ENCODE measurements at places on chromosomes 1 and 21.
A peak's percentile ranks its signal among the peaks of the same experiment; 100 is the strongest.

GRCh38 chr1:172004671-172005070 is 163.4 kb downstream of the DNM3 start:
- no peak for ATAC-seq

GRCh38 chr1:44484155-44484688 is 79.2 kb downstream of the RNF220 start:
- no peak for ATAC-seq

DNA sequence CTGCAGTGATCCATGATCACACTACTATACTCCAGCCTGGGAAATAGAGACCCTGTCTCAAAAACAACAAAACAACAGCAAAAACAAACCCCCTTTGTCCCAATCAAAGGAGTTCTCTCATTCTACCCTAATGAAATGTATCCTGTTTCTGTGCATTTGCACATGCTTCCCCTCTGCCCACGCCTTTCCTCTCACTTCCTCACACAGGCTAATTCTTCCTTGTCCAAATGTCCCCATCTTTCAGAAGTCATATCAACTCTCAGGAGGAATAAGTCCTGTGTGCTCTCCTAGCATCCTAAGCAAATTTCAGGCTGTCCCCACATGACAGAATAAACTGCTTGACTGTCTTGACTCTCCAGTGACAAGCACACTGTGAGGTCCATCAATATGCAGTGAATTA is 8.1 kb upstream of the ATP1B1 start:
- no peak for ATAC-seq

DNA sequence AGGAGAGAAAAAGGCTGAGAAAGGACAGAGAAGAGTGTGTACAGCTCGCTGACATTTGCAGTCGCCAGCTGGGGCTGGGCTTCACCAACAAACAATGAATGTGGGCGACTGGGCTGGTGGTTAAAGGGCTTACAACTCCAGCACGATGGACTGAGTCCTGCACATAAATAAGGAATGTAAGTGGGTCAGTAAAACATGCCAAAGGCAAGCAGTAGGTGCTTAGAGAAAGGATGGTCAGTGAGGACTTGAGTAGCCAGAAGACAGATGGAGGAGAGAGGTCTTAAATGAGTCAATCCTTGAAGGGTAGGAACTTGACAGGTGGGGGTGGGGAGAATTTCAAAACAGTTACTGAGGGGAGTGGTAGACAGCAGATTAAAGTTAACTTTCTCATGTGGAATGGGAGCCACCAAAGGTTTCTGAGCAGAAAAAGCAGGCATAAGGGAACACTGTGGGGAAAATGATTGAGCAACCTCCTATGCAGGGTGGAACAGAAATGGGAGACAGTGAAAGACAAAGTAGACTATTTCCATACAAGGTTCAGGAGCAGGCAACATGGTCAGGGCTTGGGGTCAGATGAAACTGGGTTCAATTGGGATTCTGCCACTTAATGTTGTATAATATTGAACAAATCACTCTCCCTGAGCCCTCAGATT is 37.4 kb downstream of the GADD45A start:
- no peak for ATAC-seq

GRCh38 chr1:109717729-109718128 is 5.7 kb downstream of the GSTM5 start:
- no peak for ATAC-seq

GRCh38 chr1:66418021-66418420 is 115.9 kb upstream of the SGIP1 start:
- ATAC-seq = no peak

GRCh38 chr1:205827623-205828022 is 14.6 kb upstream of the SLC41A1 start:
- no peak for ATAC-seq

- no peak for ATAC-seq
Measured at GRCh38 chr1:168605443-168605842, 29.0 kb downstream of the XCL1 start.

GRCh38 chr1:213060836-213061235 is 9.8 kb downstream of the RPS6KC1 start:
- ATAC-seq = no peak

DNA sequence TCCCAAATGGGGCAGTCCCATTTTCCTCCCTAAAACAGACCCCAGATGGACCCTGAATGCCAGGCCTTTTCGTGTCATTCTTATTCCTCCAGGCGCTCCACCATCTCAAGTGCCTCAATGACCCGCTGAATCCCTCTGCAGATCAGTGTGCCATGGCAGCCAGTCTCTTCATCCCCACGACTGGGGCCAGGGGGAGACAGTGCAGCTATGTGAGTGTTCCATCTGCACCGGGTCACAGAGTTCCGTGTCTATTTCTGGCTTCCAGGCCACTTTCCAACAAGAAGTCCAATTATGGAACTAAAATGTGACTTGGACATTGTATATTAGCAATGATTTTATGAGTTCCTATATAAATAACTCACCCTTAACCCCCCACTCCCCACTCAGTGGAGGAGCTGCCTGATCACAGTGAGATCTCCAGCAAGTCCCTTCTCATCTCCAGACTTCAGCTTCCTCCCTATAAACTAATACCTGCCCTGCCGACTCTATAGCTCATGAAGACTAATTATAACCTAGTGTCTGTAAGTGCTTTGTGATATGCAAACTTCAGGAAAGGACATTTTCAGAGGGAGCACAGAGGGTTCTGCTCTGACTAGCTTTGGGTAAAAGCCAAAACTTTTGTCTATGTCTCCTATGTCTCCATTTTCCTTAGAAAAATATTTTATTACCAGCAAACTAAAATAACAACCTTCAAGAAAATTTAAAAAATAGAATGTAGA is 56.3 kb upstream of the NFASC start:
- ATAC-seq = no peak

- no peak for ATAC-seq
Measured at GRCh38 chr1:213572912-213573647, 414.7 kb upstream of the PROX1 start.

- ATAC-seq = no peak
Measured at GRCh38 chr1:232438476-232438875, 191.5 kb downstream of the SIPA1L2 start.

DNA sequence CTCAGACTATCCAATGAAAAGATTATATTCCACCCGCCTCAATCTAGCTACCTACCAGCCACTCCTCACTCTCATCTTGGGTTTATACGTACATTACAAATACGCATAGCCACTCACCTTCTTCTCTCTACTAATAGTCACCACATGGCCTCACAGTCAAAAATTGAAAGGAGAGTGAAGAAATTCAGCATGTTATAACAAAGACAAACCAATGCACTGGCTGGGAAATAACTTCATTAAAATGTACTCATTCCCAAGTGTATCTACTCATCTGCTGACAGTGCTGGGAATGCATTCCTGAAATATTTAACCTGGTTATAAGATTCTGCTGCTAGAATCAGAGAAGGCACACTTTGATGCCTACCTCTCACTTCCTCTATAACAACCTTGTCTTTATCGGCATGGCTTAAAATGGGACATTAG is 6.5 kb downstream of the ZNF644 start:
- no peak for ATAC-seq

DNA sequence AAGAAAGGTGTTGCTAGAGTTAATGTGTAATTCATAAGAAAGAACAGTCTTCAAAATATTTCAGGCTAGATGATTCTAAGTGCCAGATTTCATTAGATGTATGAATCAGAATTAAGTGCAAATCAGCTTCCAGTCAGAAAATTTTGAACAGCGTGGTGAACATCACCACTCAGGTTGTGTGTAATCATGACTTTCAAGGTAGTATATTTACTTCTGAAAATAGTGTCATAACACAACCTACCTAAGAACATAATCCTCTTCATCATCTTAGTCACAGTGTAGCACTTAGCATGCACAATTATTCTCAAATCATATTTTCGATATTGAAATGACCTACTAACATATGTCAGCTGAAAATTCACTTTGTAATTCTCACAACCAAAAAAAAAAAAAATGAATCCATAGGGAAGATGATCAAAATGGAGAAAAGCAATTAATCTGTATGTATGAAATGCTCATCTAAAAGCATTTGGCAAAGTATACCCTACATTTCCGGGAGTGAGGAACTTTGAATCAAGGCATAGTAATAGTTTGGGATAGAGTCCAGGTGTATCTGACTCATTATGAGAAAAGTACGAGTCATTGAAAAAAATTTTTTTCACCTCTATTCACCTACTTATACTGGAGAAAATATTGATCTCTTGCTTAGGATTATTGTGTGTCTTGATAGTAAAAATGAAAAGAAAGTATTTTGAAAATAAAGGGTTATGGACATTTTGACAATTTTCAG is 221.8 kb upstream of the CHRM3 start:
- ATAC-seq = no peak

GRCh38 chr1:161962091-161962887 is 61.4 kb downstream of the OLFML2B start:
- peak; percentile 88 for ATAC-seq

GRCh38 chr1:232346844-232347243 is 283.1 kb downstream of the SIPA1L2 start:
- no peak for ATAC-seq

DNA sequence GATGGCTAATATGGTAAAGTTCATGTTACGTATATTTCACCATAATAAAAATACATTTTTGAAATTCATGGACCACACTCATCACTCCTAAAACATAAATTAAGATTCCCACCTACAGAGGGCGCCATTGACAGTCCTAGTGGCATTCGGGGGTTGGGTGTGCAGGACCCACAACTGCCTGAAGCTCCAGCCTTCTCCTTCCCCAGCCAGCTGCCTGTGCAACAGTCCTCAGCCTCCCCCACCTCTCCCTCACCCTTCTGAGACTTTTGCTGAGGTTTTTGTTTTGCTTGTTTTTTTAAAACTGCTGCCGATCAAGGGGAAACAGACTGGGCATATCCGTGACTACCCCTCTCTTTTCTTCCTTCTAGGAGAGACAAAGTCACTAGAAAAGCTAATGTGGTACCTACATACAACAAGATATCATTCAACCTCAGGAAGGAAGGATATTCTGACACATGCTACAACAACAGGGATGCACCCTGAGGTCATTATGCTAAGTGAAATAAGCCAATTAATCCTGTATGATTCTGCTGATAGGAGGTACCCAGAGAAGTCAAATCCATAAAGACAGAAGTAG is 9.2 kb upstream of the EVA1C start:
- ATAC-seq = no peak

DNA sequence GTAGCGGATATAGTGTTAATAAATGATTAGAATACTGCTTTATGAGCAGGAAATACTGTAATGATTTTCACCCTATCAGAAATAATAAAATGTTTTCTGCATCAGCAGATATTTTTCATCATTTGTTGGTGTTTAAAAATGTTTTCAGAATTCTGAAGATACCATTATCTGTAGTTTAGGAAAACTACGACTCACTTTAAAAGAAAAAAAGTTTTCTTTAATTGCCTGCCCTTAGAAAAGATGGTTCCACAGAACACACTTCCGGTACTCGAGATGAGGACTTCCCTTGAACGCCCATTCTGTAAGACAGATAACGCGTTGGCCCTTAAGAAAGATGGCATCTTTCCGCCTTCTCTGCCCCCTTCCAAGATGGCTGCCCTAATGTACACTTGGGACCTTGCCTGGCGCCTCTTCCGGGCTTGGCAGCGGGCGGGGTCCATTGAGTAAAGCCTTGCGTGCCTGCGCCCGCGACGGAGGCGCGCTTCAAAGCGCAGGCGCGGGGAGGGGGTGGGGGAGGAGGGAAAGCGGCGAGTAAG is at the start of gene SZRD1:
SZRD1 (plus strand) TSS at position 521 of the 536 bp plus-strand sequence. CDS start 16 bp downstream, outside the sequence.
- peak; percentile 95 for ATAC-seq

DNA sequence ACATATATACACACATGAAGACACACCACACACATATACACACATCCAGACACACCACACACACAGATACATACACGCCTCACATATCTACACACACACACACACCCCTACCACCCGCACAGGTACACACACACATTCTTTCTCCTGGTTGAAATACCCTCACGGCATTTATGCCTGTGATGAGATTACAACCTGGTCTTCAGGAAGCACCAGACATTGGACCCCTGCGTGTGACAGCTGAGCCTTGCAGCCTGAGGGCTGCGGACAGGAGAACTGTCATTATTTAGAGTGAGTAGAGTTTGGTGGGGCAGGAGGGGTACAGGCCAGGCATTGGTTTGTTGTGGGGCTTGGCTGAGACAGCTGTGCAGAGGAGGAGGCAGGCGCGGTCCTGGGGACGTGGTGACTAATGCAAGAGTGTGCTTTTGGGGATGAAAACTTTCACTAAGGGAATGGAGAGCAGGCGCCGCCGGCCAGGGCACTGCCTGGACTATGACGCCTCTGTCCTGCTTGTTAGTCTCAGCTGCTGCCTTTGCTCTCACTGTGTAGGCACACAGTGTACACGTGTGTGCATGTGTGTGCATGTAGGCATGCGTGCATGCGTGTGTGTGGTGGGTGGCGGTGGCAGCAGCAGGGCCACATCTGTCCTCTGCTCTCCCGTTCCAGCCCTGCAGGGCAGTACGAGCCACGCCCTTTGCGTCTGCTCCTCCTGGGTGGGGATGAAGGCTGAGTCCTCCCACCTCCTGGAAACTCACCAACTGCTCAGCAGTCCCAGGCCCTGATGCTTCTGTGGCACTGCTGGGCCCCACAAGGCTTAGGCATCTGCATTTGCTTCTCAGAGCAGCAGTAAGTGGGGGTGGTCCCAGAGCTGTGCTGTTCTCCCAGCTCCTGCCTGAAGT is 57.6 kb downstream of the SPSB1 start:
- no peak for ATAC-seq

DNA sequence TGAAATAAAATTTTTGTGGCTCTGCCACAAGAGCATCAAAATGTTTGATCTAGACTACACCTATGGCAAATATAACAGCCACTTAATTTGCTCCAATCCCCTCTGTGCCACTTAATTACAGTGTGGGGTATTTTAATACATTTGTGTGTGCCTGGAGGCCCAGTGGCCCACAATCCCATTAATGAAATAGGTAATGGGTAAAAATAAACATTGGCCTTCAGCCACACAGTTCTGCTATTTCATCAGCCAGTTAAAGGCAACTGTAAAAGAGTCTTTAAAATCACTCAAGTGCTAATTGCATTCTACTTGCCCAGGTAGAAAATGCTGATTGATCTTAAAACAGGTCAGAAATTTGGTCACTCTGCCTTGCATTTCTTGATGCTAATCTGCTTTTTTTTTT is 151.6 kb upstream of the UBE2U start:
- ATAC-seq = no peak
